T-helper 17 cell (primary cell): ENCODE measurements at places on chromosomes 7 and 10.

- no peak for DNase-seq
Observed at GRCh38 chr7:114047889-114048288, 129.1 kb upstream of the PPP1R3A start.

- no peak for DNase-seq
Observed at GRCh38 chr7:16791905-16792698, 12.7 kb downstream of the AGR2 start.

GRCh38 chr7:16169537-16169936 lies 251.8 kb downstream of the CRPPA start:
- DNase-seq = no peak

- DNase-seq = no peak
Observed at GRCh38 chr7:15602236-15602635, 40.4 kb upstream of the AGMO start.
